ENCODE measurements at places on chromosomes 12 and 14. TPM values are rescaled to one million over a fixed set of nuclear protein-coding genes. Genes with fewer than 3 reads are reported as not detected.
A peak's percentile ranks its signal among the peaks of the same experiment; 100 is the strongest.

The COCH gene
- 3.7 TPM for total RNA-seq

The SLC25A21 gene
- total RNA-seq = 0.37 TPM

The KRT3 gene
- total RNA-seq = 0.13 TPM

The TTC6 gene
- total RNA-seq = not detected

The ANO4 gene
- total RNA-seq = not detected

The RNASE2 gene
- not detected for total RNA-seq

The TMEM132D gene
- 2.7 TPM for total RNA-seq

The RNU6-7 gene
- total RNA-seq = not detected

The IL26 gene
- not detected for total RNA-seq

The TAS2R20 gene
- total RNA-seq = 0.05 TPM

The SOCS2 gene
- total RNA-seq = 14.9 TPM

The HOXC12 gene
- not detected for total RNA-seq

The DPPA3 gene
- total RNA-seq = not detected

DNA sequence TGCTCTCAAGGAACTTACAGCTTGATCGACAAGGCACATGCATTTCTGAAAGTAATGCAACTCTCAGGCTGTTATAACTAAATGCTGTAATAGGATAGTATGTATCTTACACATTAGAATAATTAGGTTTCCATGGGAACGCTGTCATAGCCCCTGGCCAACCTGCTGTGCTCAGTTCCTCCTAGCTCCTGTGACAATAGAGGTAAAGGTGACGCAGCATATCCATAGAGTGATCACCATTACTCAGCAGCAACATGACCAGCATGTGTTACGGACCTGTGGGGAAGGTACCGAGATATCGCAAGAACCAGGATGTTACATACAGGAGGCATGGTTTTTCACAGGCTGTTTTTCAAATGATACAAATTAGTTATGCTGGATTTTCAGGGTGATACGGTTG, 150.7 kb downstream of the CAND1 start:
- DNase-seq = no peak

- peak; percentile 86 for DNase-seq
These were observed 1.5 kb downstream of the KRT8 start for GRCh38 chr12:52903285-52903854.

- no peak for DNase-seq
These were observed 58.9 kb downstream of the DAD1 start for GRCh38 chr14:22530127-22530526.

DNA sequence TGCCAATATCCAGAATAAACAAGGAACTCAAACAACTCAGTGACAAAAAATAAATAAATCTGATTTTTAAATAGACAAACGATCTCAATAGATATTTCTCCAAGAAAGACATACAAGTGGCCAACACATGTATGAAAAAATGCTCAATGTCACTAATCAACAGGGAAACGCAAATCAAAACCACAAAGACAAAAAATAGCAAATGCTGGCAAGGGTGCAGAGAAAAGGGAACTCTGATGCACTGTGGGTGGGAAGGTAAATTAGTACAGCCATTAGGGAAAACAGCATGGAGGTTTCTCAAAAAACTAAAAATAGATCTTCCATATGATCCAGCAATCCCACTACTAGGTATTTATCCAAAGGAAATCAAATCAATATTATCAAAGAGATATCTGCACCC, 3.5 kb upstream of the EIF5 start:
- DNase-seq = no peak

DNA sequence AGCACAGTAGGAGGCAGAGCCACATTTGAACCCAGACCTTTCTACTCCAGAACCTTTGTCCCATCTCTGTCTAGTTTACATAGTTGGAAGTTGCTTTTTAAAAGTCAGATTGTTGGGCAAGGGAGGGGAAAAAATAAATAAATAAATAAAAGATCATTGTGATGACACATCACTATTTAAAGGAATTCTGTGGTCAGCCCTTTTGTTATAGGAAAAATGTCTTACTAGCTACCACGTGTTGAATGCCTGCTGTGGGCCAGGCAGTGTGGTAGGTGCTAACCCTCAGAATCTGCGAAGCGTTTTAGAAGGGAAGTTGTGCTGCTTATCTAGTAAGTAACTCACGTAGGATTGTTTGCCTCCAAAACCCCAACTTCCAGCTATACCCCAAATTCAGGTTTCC, 62.3 kb downstream of the BHLHE41 start:
- DNase-seq = peak; percentile 62

GRCh38 chr14:74409441-74409840, 16.6 kb downstream of the SYNDIG1L start:
- DNase-seq = no peak

GRCh38 chr14:21518725-21519124, 7.4 kb downstream of the SALL2 start:
- DNase-seq = no peak

DNA sequence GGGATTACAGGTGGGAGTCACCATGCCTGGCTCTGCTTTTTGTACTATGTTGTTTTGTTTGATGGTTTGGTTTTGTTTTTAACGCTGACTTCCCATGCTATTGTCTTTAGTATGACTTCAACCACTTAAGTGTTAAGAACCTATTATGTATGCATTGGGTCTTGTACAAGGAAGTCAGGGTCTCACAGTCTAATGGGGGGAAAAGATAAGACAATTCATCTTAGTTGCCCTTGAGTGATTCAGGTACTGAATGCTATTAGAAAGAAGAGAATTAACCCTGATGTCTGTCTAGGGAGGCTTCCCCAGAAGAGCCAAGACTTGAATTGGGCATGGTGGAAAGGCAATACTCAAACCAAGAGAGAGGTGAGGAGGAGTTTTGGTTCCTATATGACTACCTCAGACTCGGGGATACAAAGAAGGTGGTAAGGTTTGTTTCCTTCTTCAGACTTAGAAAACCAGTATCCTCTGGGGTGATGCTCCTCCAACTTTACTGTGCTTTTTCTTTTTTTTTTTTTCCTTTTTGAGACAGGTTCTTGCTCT, 64.6 kb downstream of the SUSD6 start:
- no peak for DNase-seq

GRCh38 chr12:1841586-1842182, 21.3 kb downstream of the LRTM2 start:
- no peak for DNase-seq

DNA sequence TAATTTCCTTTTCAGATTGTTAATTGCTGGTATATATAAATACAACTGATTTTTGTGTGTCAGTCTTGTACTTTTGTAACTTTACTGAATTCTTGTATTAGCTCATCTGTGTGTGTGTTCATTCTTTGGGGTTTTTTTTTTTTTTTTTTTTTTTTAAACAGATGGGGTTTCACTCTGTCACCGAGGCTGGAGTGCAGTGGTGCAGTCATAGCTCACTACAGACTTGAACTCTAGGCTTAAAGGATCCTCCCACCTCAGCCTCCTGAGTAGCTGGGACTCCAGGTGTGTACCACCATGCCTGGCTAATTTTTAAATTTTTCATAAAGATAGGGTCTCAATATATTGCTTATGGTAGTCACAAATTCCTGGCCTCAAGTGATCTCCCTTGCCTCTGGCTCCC, 68.0 kb downstream of the WNK1 start:
- DNase-seq = no peak

- DNase-seq = no peak
These were observed 232.2 kb upstream of the PLEKHG7 start for GRCh38 chr12:92470608-92471021.

DNA sequence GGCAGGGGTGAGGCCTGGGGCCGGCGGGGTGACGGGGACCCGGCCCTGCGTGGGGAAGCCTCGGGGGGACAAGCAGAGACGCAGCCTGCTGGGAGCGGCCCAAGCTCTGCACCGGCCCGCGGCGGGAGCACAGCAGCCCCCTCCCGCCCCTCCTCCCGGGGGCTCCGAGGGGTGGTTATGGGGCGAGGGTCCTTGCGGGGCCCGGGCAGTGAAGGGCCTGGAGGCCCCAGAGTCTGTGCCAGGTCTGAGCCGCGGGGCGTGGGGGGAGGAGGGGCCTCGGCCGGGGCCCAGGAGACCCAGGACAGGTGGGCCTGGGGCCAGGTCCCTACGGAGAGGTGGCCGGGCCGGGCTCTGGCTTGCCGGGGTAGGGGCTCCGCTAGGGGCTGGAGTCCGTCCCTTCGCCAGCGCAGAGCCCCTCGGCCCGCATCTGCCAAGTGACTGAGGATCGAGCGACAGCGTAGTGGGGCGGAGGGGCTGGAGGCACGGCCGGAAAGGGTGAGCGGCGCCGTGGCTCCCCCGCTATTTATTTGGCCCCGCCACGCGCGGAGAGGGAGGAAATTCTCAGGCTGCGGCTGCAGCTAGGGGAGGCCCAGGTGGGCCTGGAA, 495 bp downstream of the TMEM121 start:
- DNase-seq = no peak

DNA sequence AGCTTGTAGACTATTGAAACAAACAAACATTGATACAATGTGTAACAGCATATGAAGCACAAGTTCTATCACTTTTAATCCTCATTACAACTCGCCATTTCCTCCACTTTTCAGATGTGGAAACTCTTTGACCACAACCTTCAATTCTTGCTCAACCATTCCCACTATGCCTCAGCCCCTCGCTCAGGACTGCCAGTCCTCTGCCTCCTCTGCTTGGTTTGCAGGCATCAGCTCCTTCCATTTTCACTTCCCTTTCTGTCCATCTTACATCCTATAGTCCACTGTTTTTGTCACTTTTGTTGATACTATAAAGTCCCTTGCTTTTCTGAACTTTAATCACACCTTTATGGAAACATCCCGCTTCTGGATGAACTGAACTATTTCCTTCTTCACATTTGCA, 28.2 kb upstream of the CD27 start:
- no peak for DNase-seq

GRCh38 chr12:89993632-89994031, 285.0 kb upstream of the ATP2B1 start:
- DNase-seq = no peak

GRCh38 chr12:779745-780734, 27.7 kb downstream of the WNK1 start:
- DNase-seq = peak; percentile 63

DNA sequence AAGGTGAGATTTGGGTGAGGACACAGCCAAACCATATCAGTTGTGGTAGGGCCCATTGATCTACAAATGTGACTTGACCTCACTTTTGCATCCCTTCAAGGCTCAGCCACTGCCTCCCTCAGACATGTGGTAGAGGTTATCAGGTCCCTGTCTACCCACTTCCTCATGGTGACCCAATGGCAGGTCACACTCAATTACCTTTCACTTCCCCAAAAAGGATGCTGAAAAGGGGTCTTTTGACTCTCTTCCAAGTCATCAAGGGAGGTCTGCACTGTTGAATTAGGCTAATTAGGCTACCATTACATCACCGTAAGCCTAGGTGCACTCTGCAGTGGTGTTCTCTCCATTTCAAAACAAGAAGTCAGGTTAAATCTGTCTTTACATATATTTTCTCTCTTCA, 22.6 kb upstream of the DRAM1 start:
- no peak for DNase-seq

DNA sequence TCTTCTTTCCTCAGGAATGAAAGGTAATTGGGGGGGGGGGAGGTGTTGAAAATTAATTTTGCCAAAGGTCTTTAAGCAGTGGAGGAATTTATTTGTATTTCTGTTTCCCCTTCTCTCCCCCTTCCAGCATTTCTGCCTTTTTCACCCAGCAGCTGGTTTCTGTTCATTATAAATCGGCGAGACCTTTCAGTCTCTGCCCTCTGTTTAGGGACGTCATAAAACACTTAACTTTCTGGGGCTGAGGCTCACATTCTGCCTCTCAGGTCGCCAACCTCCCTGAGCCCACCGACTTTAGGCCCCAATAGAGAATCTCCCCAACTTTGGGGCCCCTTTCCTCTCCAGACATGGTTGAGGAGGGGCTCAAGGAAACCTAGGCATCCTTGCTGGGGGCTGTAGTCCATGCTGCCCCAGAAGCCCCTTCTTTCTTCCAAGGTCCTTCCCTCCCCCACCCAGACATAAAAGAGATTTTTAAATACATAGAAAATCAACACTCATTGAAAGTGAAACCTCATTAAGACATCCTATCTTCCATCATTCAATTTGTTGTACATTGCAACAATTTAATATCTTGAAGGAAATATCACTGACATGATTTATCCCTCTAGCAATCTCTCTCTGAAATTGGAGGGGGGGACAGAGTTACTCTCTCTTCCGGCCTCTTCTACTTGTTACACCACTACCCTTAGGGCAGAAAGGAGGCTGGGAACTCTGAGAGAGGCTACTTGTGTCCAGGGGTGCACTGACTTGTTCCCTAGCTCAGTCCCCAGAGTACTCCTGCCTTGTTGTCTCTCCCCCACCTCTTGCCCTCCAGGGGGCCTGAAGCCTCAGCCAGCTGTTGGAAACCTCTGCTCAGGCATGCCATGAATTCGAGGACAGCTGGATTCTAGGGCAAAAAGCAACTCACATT, 2.5 kb upstream of the HOXC6 start:
- DNase-seq = no peak

GRCh38 chr14:72098210-72098609, 166.0 kb downstream of the RGS6 start:
- no peak for DNase-seq

DNA sequence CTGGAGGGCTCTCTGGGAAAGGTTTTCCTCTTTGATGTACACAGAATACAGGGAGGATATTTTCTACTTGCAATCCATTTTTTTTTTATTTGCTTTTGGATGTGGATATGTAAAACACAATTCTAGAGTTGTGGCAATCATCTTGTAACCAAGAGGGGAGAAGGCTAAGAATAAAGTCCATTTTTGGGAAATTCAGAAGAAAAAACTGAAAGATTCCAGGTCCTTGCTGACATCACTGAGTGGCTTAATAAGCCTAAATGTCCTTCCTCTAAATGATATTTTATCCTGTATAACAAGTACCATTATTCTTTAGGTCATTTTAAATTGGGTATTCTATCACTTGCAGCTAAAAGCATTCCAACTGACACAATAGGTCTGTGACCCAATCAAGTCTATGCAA, 64.0 kb downstream of the PPP1R12A start:
- DNase-seq = no peak

DNA sequence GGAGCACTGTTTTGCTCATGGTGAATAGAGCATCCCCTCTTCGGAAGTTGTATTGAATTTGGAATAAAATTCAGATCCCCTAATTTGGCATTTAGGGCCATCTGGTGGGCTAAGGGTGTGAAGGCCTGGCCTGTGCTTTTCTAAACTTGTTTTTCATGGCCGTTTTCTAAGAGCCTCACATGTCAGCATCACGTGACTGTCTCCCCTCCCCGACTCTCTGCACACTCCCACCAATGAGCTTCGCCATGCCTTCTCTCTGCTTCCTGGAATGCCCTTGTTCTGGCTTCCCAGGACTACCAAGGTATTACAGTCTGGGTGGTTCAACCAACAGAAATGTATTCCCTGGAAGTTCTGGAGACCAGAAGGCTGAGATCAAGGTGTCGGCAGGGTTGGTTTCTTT, 85.3 kb downstream of the PRIMA1 start:
- peak; percentile 11 for DNase-seq
